ENCODE measurements at places on chromosomes 2 and 18.

GRCh38 chr2:138476186-138476585 lies 25.4 kb upstream of the SPOPL start:
- no peak for DNase-seq

- no peak for DNase-seq
These were observed 123.8 kb upstream of the FHL2 start for GRCh38 chr2:105522645-105523044.

GRCh38 chr2:74304332-74305148 lies 38.7 kb downstream of the SLC4A5 start:
- no peak for DNase-seq

GRCh38 chr2:190834890-190835208 lies 45.8 kb upstream of the GLS start:
- DNase-seq: no peak

- no peak for DNase-seq
These were observed 35.5 kb upstream of the CD28 start for GRCh38 chr2:203670939-203671338.

- DNase-seq: no peak
These were observed 412.4 kb upstream of the LRATD1 start for GRCh38 chr2:14220101-14220500.

DNA sequence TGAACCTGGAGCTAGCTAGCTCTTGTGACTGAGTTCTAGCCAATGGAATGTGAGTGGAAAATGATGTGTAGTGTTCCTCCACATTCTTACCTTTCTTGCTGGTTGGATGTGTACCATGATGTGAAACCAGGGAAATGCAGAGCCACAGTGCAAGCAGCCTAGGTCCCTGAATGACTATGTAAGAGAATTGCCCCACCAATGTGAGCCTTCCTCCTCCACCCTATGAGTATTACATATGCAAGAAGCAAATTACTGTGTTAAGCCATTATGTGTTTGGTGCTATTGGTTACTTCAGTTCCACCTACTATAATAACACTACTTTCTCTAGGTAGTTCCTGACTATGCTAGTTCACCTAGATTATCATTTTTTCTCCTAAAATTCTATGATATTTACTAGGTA lies 39.6 kb downstream of the LCLAT1 start:
- DNase-seq: no peak

DNA sequence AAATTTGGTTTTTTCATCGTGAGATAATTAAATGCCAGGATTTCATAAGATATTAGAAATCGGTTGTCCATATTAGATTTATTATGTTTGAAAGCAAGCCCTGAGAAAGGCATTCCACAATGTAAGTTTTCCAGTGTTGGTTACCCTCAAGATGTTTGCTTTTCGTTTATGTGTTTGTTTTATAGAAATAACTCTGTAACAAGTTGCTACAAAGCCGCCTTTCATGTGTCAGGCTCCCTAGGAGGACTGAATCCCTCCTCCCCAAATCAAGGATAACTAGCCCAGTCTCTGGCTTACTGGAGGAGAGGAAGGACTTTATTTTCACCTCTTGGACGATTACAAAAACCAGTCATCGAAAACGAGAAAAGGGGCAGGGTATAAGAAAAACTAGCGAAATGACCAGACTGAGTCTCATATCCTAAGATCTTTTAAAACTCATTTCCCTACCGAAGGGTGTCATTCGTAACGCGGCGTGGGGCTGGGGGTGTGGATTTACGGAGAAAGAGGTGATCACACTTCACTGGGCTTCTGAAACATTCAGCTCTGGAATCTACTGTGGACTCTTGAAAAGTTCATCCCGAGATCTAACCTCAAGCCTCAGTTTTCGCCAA lies 1.0 kb upstream of the PEX13 start:
- no peak for DNase-seq

- DNase-seq: no peak
These were observed 42.9 kb downstream of the STON1 start for GRCh38 chr2:48572816-48573215.

DNA sequence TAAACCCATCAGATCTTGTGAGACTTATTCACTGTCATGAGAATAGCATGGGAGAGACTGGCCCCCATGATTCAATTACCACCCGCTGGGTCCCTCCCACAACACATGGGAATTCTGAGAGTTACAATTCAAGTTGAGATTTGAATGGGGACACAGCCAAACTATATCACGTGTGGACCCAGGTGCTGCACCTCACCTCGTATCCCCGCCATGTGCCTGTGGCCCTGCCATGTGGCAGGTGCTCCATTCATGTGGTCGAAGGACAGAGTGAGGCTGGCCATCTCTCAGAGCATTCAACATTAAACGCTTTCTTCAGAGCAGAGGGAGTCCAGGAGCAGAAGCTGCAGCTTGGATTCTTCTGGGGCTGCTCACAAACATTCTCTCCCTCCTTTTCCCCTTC lies 32.3 kb downstream of the MROH2A start:
- no peak for DNase-seq

DNA sequence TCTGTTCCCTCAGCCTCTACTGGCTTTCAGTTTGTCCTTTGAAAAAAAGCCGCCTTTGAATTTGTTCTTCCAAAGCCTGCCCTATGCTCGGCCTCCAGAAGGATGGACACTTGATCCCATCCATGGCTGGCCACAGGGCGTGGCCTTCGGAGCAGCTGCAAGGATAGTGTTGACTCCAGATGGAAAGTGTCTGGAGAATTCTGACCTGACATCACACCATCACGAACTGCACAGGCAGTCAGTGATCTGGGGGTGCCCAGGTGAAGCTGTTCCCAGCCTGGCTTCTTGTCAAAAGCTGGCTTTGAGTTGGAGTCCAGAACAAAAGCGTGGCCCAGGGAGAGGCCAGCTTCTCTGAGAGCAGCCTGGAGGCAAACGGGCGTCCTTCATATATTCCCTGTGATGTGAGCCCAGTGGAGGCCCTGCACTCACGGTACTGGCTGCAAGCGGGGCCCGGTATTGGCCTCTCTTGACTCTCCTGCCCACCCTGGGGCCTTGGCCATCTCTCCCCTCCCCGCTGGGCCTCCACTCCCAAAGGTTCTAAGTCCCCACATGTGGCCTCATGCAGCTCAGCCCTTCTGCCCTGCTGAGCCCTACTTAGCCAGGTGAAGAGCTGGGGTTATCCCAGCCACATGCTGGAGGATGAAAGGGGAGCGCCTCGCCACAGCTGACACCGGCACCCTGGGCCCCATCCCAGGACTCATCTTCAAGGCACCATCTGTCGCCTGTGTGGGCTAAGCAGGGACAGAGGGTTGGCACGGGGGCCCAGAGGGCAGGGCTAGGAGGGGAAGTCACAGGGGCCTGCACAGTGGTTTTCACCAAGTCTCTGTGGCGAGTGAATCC lies 20.4 kb upstream of the ATOH8 start:
- DNase-seq: no peak

DNA sequence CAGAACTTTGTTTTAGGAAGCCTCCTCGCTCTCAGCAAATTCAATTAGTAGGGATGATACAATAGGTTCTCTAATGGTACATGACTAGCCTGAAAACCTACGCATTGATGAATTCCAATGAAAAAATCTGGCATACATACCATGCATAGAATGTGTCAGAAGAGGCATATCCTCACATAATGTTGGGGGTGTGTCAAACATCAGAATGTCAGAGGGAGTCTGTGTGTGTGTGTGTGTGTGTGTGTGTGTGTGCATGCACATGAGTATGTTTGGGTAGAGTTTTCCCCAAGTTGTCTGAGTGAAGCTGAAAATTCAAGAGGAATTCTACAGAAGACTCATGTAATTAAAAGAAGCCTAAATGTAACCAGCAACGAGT lies 78.5 kb downstream of the FIGN start:
- DNase-seq: no peak

DNA sequence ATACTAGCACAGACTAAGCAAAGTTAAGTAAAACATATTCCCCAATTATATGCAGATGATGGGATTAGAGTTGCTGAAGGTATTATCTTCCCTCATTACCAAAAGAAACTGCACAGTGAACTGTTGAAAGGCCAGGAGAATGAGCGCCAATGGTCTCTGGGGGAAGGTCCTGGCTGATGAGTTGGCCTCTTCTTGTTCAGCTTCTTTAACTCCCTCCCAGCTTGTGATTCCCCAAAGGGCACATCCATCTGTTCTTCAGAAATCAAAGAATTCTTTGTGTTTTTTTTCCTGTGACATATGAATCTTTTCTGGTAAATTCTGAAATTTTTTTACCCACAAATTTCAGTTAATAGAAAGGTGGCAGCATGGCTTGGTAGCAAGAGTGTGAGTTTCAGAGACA lies 667.6 kb downstream of the CNTNAP5 start:
- DNase-seq: no peak

- peak; percentile 8 for DNase-seq
These were observed 219.0 kb downstream of the SH3BP4 start for GRCh38 chr2:235170536-235171521.

DNA sequence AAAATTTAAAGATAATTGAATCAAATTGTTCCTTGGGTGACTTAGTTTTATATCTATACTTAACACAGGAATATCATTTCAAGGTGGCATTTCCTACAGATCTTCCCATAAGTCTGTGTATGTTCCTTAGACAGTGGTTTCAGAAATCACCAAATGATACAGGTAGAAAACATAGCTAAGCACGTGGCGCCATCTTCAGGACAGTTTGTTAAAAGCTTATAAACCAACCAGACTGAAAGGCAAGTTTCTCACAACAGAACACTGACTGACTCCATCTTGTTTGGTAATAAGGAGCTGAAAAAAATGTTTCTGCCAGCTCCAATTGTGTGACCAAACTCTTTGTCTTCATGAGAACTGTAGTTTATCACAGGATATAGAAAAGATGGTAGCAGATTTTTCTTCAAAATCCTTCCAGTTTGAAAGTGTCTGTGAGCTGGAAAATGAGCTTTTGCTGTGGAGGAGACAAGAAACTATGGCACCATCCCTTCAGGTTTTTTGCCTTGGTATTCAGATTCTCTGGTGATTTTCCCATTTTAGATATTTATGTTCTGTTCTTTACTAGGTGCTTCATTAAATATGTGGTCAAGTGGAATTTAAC lies 34.8 kb upstream of the NEUROD1 start:
- DNase-seq: peak; percentile 61

GRCh38 chr2:144501118-144501517 lies 18.8 kb downstream of the ZEB2 start:
- DNase-seq: no peak

- no peak for DNase-seq
These were observed 286.5 kb downstream of the MTX2 start for GRCh38 chr2:176555781-176556180.

- DNase-seq: no peak
These were observed 15.0 kb downstream of the GLI2 start for GRCh38 chr2:120750488-120751210.

DNA sequence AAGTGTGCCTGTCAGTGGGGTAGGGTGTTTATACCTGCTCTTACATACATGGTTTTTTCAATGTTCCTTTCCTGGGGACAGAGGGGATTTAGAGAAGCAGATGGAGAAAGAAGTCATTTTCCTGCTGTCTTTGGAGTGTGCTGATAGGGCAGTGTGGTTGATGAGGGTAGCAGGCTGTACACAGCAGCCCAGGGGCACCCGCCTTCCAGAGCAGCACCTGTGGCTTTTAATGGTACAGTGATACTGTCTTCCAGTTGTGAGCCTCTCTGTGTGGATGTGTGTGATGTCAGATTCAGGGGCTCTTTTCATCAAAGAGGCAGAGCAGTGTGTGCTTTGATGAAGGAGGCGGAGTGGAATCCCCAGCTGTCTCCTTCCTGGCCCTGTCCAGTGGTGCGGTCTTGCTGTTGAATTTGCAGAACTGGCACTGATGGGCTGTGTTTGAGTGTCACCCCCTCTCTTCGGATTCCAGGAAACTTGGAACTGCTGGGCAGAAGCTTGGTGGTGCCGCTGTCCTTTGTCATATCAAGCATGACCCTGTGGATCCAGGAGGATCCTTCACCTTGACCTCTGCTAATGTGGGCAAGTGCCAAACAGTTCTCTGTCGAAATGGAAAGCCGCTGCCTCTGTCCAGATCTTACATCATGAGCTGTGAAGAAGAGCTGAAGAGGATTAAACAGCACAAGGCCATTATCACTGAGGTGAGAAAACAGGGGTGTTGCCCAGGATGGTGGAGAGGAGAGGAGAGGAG lies 259.8 kb downstream of the PHLPP1 start:
- DNase-seq: no peak

DNA sequence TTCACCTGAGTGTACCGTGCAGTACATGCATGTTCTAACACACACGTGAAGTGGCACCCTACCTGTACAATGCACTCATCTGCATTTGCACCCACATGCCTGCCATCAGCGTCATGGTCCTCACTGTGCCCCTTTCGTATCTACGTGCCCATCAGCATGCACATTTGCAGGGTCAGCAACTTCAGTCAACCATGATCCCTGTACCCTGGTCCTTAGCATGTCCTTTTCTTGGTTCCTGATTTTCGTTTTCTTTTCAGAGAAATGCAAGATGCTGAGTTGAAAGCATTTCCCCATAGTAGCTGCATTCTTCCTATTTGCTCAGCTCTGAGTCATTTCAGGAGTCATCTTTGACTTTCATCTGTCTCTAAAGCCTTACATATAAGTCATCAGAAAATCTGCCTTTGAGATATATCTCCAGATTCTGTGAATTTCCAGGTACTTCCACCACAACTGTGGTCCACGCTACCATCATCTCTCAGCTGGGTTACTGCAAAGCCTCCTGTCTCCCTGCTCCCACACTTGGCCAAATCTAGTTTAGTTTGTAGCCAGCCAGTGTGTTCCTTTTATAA lies 14.7 kb upstream of the PUM2 start:
- no peak for DNase-seq

- no peak for DNase-seq
These were observed 108.7 kb upstream of the ATL2 start for GRCh38 chr2:38485734-38486133.

DNA sequence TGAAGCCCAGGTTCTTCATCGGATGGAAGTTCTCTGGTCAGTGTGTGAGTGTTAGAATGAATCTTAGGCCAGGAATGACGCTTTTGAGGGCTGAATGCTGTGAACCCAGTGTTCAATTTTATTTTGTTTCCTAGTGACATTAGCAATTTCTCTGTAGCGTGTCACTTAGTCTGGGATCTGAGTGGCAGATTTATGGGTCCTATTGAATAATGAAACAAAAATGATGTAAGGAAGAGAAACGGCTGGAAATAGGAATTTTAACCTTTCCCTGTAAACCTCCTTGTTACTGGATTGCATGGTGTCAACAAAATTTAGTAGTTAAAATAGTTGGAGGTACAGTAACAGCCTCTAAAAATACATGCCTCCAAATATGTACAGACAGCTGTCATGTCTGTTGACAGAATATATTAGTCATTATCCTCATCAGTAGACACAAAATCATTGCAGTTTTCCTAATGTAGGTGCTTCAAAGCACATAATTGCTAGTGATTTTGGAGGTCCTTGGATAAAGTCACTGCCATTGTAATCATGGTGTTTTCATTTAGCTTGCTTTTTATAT lies 223.8 kb upstream of the SPRED2 start:
- DNase-seq: no peak

Data from NCI-H1092 (cell line).